Hippocampal formation (tissue), 2 donors: ENCODE measurements at places on chromosomes 7 and 10.
A peak's percentile ranks its signal among the peaks of the same experiment; 100 is the strongest.

DNA sequence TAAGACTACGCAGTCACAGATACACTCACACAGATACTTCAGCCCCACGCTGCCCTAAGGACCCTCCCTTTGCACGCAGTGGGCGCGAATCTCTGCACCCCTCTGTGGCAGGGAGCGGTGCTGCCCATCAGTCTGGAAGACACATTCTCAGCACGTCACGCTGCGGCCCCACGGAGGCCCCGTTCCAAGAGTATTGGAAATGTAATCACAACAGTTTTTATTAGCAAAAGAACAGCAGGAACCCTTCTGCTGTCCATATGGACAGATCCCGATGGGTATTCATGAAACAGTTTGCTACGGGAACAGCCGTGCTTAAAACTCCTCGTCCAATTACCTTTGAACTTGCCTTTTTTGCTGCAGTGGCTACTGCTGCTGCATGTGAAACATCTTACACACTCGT lies 131.0 kb downstream of the RPS24 start:
- DNase-seq: no peak

DNA sequence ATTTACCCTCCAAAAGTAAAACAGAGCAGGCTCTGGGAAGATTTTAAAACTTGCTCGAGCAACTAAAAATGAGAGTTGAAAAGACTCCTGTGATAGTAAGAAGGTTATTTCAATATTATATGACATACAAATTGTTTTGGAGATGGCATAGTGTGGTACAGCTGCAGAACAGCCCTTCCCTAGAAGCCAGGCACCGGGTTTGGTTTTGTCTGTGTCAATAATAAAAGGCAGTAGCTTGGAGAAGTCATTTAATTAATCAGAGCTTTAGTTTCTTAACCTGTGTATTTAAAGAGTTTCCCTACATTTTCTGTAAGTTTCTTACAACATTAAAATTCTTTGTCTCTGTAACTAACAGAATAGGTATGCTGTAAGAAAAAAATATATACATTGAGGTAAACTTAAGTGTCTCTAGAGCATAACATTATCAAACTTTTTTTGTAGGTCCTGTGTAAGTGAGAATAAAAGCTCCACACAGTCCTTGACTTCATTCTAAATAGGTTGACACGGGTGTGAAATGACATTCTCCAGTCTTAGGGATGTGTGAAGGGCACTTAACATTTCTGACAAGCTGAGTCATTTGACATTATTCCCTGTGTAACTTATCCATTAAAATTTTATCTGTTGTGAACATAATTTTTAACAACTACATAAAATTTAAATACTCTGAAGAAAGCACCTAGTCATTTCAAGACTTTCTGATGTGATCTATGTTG lies 425.0 kb upstream of the ETV1 start:
- DNase-seq: no peak

DNA sequence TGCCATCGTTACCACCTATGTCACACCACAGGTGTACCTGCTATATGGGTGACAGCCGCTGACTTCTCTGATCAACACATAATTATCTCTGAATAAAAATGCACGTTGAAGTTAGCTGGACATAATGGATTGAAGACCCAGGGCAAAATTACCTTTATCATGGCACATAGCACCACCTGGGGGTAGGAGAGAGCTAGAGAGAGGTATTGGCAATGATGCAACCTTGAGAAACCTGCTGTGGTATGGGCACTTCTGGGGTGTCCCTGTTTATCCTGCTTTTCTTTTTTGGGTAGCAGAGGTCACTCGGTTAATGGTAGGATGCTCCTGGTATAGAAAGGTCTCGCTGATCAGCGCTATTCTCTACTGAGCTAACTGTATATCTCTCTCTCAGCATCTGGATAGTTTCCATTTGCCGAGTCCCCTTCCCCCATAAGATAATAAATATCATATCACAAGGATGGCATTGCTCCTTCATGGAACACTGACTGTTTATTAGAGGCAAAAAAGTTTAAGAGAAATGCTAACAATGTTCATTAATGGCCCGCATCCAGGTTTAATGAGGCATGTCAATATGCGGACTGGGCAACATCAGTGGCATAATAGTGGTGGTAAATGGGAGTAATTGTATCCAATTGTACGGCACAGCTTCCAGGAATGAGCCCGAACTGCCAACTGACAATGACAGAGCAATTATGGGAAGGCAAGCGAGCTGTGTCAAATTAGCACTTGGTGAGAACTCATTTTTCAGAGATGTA lies 323.1 kb downstream of the TFEC start:
- peak; percentile 1 for DNase-seq

DNA sequence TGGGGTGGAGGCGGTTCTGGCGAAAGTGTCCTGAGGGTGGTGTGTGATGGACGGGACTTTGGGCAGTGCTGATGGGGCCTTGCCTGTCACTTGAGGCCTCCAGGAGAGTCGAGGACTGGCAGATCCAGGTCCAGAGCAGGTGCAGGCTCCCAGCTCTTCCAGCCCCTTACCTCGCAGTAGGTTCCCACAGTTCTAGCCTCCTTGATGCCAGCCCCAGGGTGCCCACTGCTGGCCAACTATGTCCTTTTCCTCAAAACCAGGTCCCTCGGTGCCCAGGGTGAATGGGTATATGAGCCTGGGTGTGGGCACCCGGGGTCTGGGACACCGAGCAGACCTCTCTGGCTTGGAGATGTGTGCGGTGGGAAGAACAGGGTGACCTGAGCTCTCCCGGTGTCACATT lies 8.3 kb downstream of the FAM20C start:
- no peak for DNase-seq

GRCh38 chr7:116445447-116446211 lies 53.9 kb upstream of the CAV2 start:
- DNase-seq: no peak

- peak; percentile 21 for DNase-seq
These were observed 154.8 kb upstream of the PRSS58 start for GRCh38 chr7:142412551-142413193.

DNA sequence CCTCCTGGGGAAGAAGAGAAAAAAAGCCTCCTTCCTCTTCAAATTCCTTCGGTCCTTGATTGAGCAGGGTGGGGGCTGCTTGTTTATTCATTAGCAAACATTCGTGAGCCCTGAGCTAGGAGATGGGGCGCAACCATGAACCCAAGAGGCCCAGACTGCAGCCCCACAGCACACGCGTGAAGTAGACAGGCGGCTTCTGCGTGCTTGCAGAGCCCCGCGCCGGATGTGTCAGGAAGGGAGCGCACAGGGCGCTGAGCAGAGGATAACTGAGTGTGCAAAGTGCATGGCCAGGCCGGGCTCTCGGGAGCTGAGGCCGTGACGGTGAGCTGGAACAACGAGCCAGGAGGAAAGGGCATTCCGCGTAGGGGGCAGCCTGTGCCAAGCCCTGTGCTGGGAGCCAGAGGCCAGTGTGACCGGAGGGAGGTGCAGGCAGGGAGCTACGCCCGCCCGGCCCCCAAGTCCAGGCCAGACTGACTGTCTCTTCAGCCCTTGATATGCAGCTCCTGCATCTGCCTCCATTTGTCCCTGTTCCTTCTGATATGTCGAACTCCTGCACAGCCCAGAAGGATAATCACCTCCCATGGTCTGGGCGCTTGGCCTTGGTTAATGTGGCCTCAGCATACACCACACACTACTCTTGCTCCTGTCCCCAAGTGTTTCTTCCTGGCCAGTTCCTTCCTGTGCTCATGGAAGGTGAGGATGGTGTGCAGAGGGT lies 4.6 kb downstream of the FOXL3 start:
- DNase-seq: no peak

GRCh38 chr10:30868611-30869010 lies 163.1 kb downstream of the ZNF438 start:
- DNase-seq: no peak

DNA sequence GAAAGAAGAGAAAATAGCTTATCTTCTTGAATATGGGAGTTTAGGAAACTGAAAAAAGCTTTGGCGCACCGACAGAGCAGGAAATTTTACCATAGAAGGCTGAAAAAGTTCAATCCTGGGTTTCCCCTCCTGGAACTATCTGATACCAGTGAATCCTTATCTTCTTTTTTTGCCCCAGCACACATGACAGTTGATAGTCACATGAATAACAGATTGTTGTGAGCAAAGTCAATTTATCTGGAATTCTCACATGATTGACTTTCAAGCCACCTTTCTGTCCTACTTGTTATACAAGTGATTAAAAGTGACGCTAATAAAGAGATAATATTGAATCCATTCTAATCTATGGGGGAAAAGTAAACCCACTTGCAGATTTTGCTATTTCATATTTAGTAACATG lies 365.8 kb upstream of the NPVF start:
- no peak for DNase-seq

GRCh38 chr10:62248465-62248864 lies 20.2 kb downstream of the RTKN2 start:
- DNase-seq: no peak

- DNase-seq: peak; percentile 5
These were observed 1128.7 kb downstream of the CNTNAP2 start for GRCh38 chr7:147245274-147245673.

- no peak for DNase-seq
These were observed 140.6 kb downstream of the NRP1 start for GRCh38 chr10:33193701-33194521.

DNA sequence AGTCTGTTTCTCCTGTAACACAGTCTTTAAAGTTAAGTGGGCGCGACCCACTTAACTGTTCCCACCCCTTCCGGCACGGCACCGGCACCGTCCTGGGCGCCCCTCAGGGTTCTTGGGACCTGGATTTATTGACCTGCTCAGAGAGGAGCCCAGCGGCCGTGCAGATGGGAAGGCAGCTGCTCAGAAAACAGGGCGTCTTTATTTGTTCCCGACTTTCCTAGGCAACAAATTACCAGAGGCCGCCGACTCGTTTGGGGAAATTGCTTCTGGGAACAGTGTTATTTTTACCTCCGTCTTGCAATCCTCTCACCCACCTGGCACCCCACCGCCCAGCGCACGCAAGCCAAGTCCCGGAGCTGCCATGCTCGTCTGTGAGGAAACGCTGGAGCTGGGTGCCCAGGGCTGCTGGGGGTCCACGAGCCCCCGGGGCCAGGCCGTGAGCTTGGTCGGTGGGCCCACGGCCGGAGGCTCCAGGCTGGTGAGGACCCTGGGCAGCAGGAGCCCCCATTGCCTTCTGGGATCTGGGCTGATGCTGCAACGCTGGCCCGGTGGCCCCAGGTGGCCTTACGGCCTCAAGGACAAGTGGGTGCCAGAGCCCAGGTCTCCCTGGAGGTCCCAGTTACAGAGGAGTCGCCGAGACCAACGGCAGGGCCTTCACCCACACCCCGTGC lies 14.9 kb upstream of the ADGRA1 start:
- DNase-seq: no peak

DNA sequence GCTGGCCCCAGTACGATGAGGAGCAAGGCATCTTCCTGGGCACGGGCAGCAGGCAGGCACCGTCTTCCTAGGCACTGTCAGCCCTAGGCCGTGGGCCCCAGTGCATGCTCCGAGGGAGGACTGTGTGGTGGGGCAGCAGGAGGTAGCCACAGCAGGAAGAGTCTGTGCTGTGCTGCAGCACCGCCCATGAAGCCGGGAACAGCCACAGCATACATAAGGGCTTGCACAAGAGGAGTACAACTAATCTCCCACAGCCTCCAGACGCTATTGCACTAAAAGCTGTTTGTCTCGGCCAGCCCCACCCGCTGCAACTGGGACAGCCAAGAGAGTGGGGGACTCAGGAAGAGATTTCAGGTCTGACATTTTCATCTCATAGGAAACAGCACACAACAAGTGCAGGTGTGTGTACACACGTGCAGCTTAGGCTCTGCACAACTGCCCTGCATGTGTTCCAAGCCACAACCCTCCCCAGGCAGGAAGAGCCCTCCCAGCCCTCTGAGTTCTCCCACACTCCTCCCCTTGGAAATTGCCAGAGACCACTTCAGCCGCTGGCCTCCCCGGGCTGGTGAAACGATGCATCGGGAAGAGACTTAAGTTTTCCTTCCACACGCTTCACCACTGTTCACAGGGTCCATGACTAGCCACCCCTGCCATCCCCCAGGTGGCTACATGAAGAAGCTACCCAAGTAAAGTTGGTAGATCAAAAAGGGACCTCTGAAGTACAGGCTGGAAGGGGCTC lies 88.1 kb upstream of the DDC start:
- DNase-seq: no peak

- DNase-seq: no peak
These were observed 4.4 kb upstream of the HOXA11 start for GRCh38 chr7:27189295-27189996.

GRCh38 chr10:50990568-50991455 lies 83.5 kb upstream of the PRKG1 start:
- DNase-seq: no peak

DNA sequence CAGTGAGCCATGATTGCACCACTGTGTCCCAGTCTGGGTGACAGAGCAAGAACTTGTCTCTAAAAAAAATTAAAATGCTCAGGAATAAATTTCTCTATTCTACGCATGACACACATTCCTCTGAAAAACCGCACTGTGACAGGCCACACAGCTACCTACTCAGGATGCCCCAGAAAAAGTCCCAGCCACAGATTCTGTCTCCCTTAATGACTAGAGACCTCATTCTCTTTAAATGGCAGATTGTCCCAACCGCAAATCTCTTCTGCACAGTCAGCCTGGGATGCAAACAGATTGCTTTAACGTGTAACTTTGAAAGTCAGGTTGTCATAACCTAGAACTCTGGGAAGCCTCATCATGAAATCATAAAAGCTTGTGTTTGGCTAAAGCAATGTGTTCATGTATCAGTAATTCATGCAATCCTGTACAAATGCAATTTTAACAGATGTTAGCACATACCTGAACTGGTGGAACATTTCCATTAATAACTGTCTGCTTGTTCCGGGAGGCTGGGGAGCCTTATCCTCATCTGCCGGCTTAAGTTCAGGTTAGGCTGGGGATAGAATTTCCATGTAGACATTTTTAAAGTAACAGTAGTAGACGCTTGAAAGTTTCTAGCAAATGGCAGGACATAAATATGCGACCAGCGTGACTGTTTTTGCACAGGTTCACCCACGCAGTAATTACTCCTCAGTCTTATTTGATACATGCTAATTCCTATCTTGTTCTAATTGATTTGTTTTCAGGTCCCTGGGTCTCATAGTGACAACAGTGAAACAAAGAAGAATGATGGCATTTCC lies 26.2 kb upstream of the MSRB2 start:
- no peak for DNase-seq

- DNase-seq: peak; percentile 41
These were observed 113.7 kb upstream of the ANKRD1 start for GRCh38 chr10:91034494-91035159.

GRCh38 chr10:60986791-60987190 lies 42.8 kb upstream of the RHOBTB1 start:
- DNase-seq: no peak

DNA sequence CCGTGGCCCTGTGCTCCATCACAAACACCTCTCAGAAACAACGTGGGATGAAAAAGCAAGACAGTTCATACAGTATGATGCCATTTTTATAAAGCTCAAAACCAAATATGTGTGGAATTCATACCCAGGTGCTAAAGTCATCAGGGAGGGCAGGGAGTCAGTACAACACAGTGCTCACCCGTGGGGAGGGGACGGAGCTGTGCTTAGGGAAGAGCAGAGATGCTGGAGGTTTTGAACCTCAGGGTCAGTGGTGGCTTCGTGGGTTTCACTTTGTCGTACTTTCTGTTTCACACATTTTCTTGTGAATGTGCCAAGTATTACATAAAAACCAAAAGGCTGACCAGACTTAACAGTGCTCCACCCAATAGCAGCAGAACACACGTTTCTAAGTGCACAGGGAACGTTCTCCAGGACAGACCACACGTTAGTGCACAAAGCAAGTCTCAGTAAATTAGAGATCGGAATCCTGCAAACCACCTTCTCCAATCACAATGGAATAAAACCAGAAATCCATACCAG lies 21.2 kb downstream of the ZMIZ2 start:
- no peak for DNase-seq
